Stimulated activated CD4-positive, alpha-beta T cell treated with anti-CD3 and anti-CD28 coated beads, Interleukin-12 subunit alpha, Interleukin-12 subunit beta, amount 100 ng/mL, for 48 hours (primary cell): ENCODE measurements at places on chromosomes 6 and 20.

DNA sequence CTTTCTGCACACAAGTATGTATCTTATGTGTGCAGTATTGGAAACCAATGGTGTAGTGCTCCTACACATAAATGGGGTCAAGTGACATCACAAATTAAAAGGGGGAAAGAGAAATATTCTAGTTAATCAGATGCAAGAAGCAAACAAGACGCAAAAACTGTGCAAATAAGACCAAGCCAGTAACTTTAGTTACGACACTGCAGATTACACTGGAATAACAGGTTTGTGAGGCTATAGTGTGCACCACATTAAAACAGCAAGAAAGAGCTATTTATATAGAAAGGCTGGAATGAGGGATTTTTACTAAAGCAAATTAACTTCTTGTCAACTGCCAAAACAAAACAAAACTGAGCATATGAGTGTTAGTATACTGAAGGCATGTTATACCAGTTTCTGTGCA, 45.8 kb downstream of the NR2E1 start:
- no peak for DNase-seq

- no peak for DNase-seq
These were observed 120.1 kb upstream of the CDH4 start for GRCh38 chr20:61131944-61132343.

DNA sequence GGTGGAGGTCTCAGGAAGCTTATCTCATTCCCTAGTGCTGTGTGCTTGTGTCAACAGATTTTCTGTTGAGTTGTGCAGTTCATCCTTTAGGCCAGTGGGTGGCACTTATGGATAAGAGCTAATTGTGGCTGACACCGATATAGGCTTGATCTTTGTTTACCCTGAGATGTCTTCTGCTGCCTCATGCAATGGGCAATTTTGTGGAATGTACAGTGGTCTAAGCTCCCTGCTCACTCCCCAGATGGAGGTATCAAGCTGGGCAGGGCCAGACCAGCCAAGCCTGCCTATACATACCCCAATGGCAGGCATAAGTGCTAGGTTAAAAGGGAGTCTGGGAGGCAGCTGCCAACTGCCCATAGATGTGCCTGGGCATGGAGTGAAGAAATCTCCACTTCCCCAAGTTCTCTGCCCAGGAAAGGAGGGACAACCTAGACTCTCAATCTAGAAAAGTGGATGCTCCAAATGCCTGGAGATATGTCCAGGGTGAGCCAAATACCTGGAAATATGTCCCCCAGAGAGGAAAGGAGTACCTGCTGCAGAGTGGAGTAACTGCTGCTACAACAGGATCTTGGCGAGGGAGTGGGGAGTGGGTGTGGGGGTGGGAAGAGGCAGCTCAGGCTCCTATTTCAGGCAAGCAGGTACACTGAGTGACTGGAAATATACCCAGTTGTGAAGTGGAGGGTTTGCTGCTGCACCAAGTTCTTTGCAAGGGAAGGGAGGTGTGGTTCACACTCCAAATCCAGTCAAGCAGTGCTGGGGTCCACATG, 53.2 kb upstream of the ARG1 start:
- DNase-seq, result no peak

- no peak for DNase-seq
These were observed 57.9 kb upstream of the RCAN2 start for GRCh38 chr6:46549155-46549554.

GRCh38 chr6:159229651-159230051, 60.5 kb downstream of the FNDC1 start:
- no peak for DNase-seq

GRCh38 chr6:40706178-40706577, 119.0 kb upstream of the LRFN2 start:
- DNase-seq, result no peak

GRCh38 chr20:43448748-43449535, 8.8 kb upstream of the SRSF6 start:
- DNase-seq, result no peak

DNA sequence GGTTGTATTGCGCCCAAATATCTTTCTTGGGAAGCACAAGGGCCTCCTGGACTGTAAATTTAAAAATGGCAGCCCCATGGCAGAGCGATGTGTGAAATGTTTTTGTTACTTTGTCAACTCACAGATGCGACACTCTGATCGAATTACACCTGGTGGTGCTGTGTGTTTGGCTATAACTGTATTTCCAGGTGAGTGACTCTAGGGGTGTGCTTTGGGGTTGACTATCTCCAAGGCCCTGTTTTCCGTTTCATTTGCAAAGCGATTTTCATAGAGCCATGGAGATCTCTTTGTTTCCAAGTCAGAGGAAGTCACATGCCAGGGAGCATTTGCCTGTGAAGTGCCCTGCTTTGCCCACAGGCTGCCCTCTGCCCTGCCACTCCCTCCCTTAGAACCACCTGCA, 93.5 kb downstream of the CDC5L start:
- no peak for DNase-seq

GRCh38 chr6:7535498-7535897, 6.0 kb upstream of the DSP start:
- no peak for DNase-seq

- no peak for DNase-seq
These were observed 15.0 kb upstream of the CCN6 start for GRCh38 chr6:112038756-112039430.

- no peak for DNase-seq
These were observed 27.2 kb upstream of the QKI start for GRCh38 chr6:163387317-163387716.

DNA sequence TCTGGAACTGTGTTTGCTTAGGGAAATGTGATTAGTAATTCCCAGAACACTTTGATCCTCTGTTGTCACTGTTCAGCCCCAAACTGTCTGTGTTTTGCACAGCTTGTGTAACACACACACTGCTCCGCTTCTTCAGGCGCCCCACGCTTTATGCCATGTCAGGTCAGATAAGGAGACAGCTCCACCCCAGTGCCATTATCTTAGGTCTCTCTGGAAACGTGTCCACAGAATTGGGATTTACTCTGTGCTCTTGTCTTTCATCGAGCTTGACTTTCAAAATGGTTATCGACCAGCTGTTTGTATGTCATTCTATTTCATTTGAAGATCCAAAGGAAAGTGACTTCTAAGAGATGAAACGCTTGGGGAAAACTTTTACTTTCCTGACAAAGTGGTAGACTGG, 106.4 kb upstream of the SSTR4 start:
- DNase-seq, result no peak

GRCh38 chr6:65289491-65289890, 417.5 kb downstream of the EYS start:
- DNase-seq, result no peak

GRCh38 chr6:146289816-146290588, 253.6 kb upstream of the RAB32 start:
- DNase-seq, result no peak

DNA sequence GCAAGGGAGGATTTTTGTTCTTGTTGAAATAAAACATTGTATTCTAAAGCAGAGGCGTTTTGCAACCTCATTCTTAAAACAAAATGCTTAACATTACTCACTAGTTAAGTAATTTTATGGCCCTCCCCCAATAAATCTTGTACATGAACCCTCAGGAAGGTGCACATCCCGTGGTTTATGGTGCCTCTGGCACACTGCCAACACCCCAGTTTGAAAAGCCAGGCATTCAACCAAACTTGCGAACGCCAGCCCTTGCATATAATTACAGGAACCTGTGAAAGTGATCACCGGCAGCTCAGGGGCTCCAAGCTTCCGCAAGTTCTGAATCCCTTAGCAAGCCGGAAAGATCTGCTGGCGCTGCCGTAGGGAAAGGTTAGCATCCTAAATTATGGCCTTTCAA, 1109.0 kb upstream of the FLRT3 start:
- DNase-seq, result no peak

GRCh38 chr6:167141667-167142432, 15.9 kb downstream of the GPR31 start:
- peak; percentile 43 for DNase-seq

GRCh38 chr20:34472246-34472925, 43.8 kb upstream of the DYNLRB1 start:
- DNase-seq, result no peak

GRCh38 chr6:134979142-134979541, 29.2 kb upstream of the ALDH8A1 start:
- peak; percentile 45 for DNase-seq

DNA sequence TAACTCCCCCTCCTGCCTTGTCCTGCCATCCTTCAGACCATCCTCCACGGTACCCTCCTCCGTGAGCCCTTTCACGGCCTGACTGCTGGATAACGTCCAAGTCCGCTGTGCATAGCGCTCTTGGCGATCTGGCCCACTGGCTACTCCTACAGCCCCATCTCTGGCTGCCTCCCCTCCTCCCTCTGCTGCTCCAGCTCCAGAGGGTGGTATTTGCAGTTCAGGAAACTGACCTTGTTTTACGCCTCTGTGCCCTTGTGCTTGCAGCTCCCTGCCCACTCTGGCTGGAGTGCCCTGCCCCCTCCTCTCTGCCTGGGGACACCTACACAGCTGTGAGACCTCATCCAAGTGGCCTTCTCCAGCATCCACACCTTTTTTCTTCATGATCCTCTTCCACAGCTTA, 6.5 kb upstream of the RREB1 start:
- DNase-seq, result no peak

- DNase-seq, result no peak
These were observed 167.3 kb downstream of the TAF4 start for GRCh38 chr20:61898405-61898804.

GRCh38 chr6:122385857-122386612, 13.4 kb upstream of the HSF2 start:
- DNase-seq, result no peak

DNA sequence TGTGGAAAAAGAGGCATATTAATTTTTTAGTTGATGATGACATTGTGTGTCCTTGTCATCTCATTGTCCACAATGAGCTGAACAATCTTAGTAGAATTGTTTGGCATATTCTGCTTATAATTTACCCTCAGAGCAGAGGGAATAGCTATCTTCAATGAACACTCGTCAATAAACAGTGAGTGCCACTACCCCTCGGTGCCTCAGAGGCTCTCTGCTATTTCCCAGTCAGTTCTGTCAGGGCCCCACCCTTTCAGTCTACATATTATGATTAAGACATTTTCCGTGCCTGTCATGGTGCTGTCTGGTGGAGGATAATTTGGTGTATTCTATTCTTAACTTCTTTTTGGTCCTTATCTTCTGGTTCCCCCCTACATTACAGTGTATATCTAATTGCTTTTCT, 31.2 kb downstream of the NUS1 start:
- DNase-seq, result no peak

DNA sequence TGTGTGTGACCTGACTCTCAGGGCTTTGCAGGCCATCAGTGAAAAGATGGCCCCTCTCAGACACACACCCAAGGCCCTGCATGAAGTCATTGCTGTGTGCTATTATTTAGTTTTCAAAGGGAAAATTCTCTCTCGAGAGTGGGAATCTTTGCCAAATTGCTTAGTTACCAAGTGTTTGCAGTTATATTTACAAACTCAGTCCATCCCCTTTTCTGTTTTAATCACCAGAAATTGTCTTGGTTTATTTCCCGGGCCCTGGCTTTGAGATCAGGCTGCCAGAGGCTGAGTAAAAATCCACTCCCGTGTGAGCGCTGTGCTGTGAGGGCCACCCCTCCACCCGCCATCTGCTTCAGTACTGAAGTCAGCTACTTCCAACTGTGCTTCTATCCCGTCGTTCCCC, 163.1 kb downstream of the SOD2 start:
- no peak for DNase-seq

GRCh38 chr6:5644523-5645185, 362.1 kb downstream of the NRN1 start:
- no peak for DNase-seq

GRCh38 chr20:703006-703405, 27.4 kb upstream of the SCRT2 start:
- DNase-seq, result no peak

DNA sequence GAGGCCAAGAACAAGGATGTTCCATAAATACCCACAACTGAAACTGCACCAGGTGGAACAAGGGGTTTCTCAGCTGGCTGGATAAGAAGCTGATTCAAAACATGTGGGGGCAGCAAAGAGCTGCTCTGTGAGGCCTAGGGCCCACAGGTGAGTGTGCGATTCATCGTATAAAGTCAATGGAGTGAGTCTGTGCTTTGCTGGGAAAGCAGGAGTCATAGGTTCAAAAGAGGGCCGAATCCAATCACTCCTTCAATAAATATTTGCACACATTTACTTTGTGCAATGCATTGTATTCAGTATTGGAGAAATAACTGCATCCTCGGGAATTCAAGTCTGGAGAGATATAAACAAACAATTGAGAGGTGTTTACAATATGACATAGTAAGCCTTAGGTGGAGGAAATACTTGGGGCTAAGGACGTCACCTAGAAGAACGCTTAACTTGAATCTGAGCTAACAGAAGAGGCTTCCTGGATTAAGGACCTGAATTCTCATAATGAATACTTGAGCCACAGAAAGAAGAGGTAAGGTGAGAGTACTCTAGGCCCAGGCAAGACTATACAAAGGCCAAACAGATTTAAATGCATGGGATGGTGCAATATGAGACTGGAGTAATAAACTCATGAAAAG, 83.7 kb upstream of the TMEM30A start:
- DNase-seq, result no peak

DNA sequence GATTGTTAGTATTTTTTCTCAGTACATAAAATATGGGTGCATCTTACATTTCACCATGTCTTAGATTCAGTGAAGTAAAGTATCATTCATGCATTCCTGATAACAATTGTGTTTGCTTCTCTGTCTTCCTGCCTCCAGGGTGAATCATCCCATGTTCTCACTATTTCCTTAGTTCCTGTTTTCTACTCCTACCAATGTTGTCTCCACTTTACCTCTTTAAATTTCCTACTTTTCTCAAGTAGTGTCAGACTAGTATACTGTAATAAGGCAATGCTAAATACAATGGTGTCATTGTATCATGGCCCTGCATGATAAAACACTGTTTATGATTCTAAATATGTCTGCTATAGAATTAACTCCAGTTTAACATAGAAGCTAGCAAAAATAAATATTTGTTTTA, 37.4 kb upstream of the GABRR1 start:
- DNase-seq, result no peak
